ENCODE measurements at places on chromosomes 2 and 18.
A peak's percentile ranks its signal among the peaks of the same experiment; 100 is the strongest.

DNA sequence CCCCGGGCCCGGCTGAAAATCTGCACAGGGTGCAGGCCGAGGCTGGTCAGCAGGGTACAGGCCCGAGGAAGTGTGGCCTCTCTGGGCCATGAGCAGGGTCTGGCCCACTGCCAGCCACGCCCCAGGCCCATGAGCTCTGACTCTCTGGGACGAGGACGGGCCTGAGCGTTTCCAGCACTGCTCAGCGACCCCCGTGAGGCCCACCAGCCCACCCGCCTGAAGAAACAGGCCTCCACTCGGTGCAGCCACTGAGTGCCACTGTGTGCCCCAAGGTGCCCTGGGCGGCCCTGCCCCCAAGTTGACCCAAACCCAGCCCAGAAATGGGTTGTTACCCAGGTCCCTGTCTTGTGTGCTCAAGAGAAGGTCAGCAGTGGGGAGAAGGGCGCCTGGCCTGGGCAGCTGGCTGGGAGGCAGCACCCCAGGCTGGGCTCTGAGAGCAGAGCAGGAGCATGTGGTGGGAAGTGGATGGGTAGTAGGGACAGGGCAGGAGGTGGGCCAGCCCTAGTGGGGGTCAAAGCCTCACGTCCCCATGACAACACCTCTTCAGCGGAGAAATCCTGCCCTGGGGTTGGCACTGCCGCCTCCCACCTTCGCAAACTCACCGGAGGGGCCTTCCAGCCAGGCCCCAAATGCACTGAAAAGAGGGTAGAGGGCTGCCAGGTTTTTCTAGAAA is 2.1 kb upstream of the SNED1 start:
- no peak for DNase-seq

- peak; percentile 92 for DNase-seq
Observed at GRCh38 chr2:28452534-28453081, 43.3 kb upstream of the PLB1 start.

DNA sequence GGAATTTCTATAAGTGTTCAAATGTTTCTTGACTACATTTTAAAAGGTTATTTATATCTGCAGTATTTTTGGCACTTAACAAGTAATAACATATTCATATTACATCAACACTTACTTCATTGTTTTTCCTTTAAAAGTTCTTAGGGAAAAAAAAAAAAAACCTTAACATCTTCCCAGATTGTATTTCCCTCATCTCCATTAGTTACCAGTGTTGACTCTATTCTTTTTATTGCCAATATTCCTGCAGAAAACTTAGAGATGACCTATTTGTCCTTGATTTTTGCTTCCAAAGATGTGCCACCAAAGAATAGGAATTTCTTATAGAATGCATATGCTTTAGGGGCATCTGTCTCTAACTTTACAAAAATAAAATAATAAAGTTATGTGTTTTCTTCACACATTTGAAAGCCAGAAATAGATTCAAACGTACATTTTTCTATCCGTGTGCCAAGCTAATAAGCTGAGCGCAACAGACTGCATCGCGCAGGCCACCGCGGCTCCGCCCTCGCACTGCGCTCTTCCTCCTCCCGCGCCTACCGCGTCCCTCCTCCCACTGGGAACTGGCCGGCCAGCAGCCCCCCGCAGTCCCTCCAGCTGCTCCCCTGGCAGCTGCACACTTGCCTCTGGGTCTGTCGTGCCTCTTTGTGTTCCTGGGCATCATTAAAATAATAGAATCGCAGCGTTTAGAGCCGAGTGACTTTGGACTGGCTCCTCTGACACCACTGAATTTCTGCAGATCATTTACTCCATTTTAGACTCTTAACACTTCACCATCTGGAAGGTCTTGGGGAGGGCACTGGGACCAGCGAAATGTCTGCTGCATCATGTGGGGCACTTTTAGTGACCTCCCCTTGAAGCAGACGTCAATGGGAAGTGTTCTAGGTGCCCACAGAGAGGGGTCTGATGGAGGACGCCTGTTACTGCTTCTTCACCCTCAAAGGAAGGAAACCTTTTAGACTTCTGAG is 21.2 kb upstream of the NAB1 start:
- DNase-seq, result peak; percentile 63

DNA sequence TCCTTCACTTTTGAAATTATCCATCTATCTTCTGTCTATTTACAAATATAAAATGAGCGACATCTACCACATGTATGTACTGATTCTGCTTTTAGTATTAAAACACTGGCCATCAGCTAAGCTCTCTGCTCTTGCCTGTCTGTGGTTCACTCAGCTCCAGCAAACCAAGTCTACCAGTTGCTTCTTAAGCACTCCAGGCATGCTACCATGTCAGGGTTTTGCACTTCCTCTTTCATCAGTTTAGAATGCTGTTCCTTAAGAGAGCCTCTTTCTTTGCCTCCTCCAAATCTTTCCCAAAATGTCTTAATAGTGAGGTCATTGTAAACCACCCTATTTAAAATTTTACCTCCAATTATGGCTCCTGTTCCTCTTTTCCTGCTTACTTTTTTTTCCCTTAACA is 59.5 kb downstream of the SCN3A start:
- DNase-seq, result no peak

- DNase-seq, result no peak
Observed at GRCh38 chr18:35739778-35740177, 158.2 kb downstream of the GALNT1 start.

DNA sequence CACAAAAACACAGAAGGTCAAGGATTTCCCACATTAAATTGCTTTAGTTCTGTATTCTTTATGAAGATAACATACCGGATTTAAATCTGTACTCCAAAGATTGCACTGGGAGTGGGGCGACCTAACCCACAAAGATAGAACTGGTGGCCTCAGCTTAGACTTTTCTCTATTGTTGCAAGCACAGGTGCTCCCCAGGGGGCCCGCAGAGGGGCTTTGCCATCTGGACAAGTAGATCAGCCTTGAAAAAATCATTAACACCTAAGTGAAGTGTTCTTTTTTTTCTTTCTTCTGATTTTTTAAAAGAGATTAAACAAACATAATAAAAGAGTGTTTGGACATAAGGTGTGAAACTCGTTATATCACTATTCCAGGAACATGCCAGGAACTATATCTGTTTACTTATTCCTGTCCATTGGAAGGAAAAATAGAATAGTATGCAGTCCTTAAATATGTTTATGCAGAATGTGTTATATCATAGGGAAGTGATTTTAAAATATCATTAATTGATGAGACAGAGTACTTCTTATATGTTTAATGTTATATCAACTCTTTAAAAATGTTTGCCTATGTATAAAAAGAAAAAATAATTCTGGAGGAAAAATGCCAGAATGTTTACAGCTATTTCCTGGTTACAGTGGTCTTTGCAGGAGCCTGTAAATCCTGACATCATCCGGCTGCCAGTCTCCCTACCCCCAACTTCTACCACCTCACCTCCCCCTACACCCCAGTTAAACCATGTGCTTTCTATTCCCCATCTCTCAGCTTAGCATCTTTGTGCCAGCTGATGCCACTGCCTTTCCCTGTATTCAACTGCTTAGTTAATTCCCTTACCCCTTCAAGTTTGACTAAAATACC is 679.2 kb downstream of the CNTNAP5 start:
- DNase-seq, result no peak

- DNase-seq, result no peak
Observed at GRCh38 chr2:191350826-191351225, 105.6 kb downstream of the MYO1B start.

GRCh38 chr2:204611764-204612163 is 66.5 kb downstream of the PARD3B start:
- no peak for DNase-seq

GRCh38 chr2:20242727-20243377 is 17.9 kb upstream of the SDC1 start:
- DNase-seq, result no peak

GRCh38 chr2:205915130-205915524 is 170.8 kb downstream of the INO80D start:
- DNase-seq, result no peak

- peak; percentile 66 for DNase-seq
Observed at GRCh38 chr18:35478520-35479435, 19.0 kb downstream of the INO80C start.

DNA sequence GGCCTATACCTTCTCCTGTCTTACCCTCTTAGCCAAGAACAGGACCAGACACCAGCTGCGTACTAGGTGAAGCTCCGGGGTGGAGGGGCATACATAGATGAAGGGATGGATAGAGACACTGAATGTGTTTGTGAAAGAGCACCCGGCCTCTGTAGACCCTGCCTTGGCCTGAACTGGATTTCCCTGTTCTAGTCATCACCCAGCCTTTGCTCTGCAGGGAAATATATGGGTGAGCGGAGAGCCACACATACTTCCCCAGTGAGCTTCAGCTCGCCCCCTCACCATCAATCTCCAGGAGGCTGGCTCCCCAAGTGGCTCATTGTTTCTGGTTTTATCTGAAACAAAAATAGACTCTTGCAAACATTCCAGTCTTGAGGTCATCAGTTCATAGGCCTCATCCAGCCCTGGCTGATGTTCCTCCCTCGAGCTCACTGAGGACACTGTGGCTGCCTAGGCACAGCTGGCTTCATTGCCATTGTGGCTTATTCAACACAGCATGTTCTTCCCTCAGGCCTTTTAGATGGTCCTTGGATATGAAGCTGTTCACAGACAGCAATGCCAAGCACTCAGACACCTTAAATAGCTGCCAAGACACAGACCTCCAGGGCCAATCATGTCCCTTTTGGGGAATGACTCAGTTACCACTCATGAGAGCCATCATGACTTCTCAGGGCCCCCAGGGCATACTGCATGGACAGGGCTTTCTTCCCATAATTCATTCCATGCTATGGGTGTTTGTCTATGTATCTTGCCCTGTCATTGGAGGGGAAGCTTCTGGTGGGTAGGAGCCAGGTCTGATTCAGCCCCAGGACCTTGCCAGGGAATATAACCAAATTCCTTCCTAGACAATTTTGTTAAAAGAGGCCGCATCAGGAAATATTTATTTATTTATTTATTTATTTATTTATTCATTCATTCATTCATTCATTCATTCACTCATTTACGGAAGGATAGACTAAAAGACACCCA is 82.4 kb downstream of the TTC32 start:
- no peak for DNase-seq

DNA sequence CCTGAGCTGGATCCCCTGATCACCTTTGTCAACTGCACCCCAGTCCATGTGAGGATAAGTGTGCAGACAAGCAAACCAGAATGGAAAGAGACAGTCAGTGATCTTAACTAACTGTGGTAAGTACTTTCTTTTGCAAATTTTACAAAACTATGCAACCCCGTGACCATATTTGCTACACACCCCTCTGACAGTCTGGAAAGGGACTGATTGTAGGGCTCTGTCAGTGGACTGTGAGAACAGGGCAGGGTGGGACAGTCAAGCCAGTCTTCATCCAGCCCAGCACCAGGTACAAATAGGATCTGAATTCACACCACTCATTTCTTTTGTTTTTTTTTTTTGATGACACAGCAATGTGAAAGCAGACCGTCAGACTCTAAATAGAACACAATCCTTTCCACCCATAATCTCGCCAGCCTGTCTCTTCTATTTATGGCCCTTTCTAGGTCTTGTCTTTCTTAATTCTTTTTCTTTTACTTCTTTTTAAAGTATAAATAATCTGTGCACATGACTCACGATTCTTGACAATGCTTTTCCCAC is 165.6 kb downstream of the ARL6IP6 start:
- no peak for DNase-seq

DNA sequence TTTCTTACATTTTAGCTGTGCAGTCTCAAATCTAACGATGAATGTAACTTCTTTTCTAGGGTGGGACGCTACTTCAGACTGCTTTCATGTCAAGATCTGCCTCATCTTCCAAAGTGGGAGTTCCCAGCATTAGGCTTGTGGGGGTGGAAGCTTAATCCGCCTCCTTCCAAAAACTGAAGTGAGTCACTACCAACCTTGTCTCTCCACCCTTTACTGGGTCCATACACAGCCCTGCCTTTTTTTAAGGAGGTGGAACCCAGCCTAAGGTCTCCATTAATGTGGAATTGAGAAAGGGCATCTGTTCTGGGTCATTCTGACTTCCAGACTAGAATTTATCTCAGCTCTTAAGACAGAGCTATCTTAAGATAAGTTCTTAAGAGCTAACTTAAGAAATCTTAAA is 42.0 kb upstream of the NFE2L2 start:
- no peak for DNase-seq

DNA sequence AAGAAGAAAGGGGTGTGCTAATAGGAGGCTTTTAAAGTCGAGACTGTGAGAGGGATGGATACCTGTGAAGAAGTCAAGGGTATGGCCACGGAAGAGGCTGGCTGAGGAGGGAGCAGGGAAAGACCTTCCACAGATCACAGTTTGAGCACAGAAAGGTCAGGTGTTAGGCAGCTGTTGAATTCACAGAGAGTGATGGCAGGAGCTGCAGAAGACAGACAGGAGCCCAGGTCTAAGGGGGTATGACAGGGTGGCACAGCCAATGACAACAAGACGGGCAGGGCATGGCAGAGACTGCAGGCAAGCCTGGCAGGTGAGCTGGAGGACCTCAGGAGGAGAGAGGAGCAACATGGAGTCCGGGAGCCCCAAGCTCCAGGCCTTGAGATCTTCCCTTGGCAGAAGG is 163.1 kb downstream of the LAMA1 start:
- no peak for DNase-seq

- DNase-seq, result no peak
Observed at GRCh38 chr18:31508781-31509180, 10.8 kb downstream of the DSG2 start.

DNA sequence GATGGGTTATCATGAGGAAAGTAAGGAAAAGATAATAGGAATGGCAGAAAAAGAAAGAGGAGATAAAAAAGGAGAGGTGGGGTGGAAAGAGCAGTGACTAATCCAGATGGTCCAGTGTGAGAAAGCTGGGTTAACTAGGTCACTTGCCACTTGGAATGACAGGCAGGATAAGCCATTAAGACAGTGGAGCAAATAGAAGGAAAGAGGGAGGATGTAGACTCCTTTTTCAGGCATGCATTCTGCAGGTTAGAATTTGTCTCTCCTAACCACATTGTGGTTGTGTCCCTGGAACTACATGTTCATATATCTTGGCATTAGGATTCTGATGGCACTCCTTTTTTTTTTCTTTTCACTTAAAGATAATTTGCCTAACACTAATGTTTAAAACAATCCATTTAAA is 13.4 kb upstream of the NEMP2 start:
- DNase-seq, result no peak

DNA sequence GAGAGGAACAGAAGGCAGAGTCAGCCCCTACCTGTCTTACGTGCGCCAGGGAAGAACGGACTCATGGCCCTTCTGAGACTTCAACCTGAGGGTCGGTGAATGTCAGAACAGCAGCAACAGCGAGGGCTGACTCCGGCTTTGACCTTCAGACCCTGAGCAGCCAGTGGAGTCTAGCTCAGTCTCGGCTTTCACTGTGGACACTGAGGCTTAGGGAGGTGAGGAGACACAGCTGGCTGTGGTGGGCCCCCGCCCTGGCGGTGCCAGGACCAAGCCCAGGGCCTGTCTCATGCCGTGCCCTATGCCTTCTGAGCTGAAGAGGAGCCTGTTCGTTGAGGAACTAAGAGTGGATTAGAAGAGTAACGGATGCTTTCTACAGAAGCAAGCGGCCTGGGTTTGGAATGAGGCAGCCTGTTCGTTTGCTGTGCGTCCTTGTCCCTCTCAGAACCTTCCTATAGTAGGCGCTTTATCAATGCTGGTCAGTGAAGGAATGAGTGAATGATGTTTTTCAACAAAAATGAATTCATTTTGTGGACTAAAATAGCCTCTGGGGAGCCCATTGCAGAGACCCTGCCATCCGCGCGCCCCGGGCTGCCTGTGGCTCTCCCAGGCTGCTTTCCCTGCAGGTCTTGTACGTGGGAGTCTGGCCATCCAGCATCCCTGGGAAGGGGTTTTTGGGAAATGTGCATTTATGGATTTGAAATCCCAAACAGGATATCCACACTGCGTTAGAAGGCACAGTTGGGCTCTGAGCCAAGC is 38.9 kb downstream of the ASB1 start:
- no peak for DNase-seq
